G401 (cell line): ENCODE measurements at places on chromosomes 11 and 22. TPM values are rescaled to one million over a fixed set of nuclear protein-coding genes. Genes with fewer than 3 reads are reported as not detected.

GRCh38 chr11:87437844-87438223 lies 400.1 kb downstream of the TMEM135 start:
- no peak for DNase-seq

GRCh38 chr11:116808262-116809175 lies 14.6 kb downstream of the APOA4 start:
- DNase-seq, result no peak

- DNase-seq, result peak; percentile 84
Observed at GRCh38 chr11:14908214-14908880, 16.3 kb upstream of the CYP2R1 start.

- DNase-seq, result no peak
Observed at GRCh38 chr11:57315491-57315890, 9.3 kb downstream of the TNKS1BP1 start.

DNA sequence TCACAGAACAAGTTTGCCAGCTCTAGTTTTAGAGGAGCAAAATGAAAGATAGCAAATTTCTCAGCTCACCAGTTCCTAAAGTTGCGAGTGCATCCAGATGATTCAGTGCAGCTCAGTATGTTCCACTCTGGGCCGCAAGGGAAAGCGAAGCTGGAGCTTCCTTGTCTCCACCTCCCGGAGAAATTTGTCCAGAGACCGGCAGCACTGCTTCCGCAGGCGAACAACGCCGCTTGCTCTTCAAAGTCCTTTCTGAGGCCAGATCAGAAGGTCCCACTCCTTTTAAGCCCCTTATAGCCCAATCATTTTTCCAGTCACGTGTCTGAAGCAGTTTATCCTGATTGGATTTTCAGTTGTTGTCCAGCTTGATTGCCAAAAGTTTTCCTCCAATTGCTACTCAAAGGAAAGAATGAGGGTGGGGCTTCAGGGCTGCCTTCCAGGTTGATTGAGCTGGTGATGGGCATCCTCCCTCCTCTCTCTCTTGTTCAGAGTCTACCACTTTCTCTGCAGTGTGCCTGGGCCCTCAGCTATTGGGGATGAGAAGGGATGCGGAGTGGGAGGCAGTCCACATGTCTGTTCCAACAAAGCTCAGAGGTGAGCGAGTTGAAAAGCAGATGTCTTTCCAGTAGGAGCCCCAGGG lies at the start of gene ZNF280A:
ZNF280A (minus strand) TSS at position 251 of the 637 bp plus-strand sequence. CDS start 4,640 bp downstream, outside the sequence.
- DNase-seq, result no peak

The ISX gene
- not detected in 2 replicates for total RNA-seq

DNA sequence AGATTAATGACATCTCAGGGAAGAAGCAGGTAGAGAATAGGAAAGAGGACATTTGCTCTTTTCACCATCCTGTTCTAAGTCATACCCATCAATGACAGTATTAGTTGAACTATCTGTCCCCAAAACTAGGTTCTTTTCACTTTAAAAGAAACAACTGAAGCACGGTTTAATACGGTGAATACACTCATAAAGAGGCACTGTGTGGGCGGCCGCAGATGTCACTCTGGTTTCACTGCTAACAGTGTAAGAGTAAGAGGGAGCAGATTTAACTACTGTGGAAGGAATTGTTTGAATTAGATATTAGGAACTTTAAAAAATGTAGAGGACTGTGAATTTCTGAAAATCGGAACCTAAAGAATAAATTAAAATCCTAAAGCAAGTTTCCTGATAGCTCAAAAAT lies 49.5 kb downstream of the VSIG10L2 start:
- peak; percentile 65 for DNase-seq

The FAM83F gene
- 0.12 and 0.27 TPM in 2 replicates for total RNA-seq

The OR5A1 gene
- total RNA-seq, result not detected in 2 replicates

- DNase-seq, result no peak
Observed at GRCh38 chr22:47102648-47103047, 340.2 kb downstream of the TBC1D22A start.
